Suppressor macrophage treated with lipopolysaccharide for 1 hour (primary cell): ENCODE measurements at places on chromosomes 5 and 9.

DNA sequence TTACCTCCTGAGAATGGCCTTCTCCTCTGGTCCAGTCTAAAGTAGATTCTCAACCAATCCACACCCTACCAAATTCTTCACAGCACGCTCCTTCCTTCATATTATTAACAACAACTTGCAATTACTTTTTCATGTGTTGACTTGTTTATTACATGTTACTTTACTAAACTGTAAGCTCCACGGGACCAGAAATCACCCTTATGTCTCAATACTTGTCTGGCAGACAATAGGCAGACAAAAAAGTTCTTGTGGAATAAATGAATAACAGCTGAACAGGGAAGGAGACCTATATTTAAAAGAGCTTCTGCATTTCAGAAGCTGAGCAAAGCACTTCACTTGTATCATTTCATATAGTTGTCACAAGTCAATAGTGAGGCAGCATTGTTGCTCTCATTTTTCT lies 5.7 kb upstream of the WWC1 start:
- DNase-seq = no peak

GRCh38 chr5:132446621-132447020 lies 44.0 kb downstream of the IRF1 start:
- DNase-seq = no peak

DNA sequence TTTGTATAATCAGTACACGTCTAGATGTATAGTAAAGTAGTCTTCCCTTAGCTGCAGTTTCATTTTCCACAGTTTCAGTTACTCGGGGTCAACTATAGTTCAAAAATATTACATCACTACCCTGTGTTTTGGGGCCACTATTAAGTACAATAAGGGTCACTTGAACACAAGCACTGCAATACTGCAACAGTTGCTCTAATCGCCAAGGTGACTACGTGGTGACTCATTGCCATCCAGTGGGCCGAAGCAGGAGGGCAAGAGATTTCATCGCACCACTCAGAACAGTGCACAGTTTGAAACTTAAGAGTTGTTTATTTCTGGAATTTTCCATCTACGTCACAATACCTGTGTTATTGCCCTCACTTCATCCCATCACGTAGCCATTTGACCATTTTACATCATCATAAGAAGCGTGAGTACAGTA lies at the start of gene ARL14EPL:
TSS of gene ARL14EPL (plus strand) at position 379 of the 424 bp plus-strand sequence. CDS start 18,994 bp downstream, outside the sequence.
- DNase-seq = peak; percentile 50

DNA sequence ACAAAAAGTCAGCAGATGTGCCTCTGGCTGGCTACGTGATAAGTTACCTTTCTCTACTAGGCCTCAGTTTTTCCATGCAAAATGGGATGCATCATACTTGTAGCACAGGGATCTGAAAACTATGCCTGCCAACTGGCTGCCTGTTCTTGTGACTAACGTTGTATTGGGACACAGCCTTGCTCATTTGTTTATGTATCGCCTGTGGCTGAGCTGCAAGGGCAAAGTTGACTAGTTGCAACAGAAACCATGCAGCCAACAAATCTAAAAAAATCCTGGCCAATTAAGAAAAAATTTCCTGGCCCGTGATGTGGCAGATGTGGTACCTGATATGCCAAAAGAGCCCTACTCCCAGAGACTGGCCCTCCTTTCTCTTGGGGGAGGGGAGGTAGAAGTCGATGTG lies 131.3 kb downstream of the SEC61B start:
- peak; percentile 37 for DNase-seq

GRCh38 chr9:127667127-127667844 lies 39.5 kb upstream of the CFAP157 start:
- DNase-seq = no peak

DNA sequence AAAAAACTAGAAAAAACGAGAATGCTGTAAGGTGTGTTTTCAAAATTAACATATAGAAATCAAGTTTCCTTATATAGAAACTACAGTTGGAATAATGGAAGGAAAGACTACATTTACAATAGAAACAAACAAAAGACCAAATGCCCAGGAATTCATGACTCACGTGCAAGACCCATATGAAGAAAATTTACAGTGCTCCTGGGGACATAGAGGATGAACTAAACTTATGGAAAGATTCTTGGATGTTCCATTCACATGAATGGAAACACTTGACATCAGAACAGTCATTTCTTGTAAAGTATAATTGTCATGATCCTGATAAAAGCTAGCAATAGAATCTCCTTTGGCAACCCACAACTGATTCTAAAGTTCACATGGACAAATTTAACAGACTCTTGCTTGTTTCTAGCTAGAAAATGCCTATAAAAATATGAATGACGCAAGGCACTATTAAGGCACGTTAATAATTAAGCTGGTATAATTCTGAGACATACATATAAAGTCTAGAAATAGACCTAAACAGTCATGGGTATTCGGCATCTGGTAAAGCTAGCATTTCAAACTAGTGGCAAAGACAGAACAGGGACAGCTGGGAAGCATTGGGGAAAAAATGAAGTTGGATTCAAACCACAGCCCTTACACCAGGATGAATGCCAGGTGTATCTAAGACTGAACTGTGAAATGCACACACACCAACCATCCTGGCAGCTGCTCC lies 5.1 kb upstream of the ZFP62 start:
- DNase-seq = no peak

GRCh38 chr5:58114324-58114723 lies 345.6 kb downstream of the PLK2 start:
- no peak for DNase-seq

GRCh38 chr5:142952229-142952628 lies 182.1 kb downstream of the ARHGAP26 start:
- peak; percentile 19 for DNase-seq

DNA sequence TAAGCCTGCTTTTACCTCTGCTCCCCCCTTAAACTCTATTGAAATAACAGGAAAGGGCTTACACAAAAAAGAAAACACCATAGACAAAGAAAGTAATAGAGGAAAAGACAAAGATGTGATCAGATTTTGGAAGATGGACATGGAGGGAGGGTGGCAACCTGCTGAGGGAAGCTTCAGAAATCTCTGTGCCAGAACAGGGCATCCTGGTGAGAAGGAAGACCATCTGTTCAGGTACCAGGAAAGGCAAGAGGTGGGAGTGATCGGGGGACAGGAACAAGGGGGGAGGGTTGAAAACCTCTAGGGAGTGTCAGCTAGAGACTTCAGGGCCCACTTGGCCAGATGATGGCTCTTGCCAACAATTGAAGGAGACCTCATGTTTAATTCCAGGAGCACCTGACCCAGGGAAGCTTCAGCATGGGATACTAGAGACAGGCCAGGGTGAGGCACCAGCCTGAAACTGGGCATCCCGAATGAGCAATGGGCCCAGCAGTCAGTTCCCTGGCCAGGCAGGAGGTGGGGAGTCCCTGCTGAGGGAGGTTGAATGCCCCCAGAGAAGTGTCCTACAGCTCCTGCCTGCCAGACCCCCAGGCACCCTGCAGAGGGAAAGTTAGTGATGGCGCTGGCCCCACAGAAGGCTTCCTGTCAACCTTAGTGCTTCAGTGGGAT lies 8.2 kb downstream of the SQSTM1 start:
- no peak for DNase-seq

GRCh38 chr9:116372081-116372673 lies 218.6 kb downstream of the PAPPA start:
- DNase-seq = no peak

DNA sequence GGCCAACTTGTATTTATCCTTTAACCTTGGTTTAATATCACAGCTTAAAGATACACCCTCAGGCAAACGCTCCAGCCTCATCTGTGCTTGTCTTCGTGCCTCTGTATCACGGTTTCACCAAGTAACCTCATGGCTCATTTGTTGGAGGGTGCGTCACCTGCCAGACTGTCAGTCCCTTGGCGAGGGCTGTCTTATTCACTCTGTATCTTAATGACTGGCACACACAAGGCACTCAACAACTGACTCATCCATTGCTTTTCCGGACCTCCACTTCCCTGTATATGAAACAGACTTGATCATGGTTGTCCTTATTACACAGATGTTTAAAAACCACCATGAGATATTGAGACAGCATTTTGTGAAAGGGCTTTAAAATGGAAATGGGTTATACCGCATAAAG lies 28.0 kb downstream of the LCP2 start:
- DNase-seq = peak; percentile 87

DNA sequence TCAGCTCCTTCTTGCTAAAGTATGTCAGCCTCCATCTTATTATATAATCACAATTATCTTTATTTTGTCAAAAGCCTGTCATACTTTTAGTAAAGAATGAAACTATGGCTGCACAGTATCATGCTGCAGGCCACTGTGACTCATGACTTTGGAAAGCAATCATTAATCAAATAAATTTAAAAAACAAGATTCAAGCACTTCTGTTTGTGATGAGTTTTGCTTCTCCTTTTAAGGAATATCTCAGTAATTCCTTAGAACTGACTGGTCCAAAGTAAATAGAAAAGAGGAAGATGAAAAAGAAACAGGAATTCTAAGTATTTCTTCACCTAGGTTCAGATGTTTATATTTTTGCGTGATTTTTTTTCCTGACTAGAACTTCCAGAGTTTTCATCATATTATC lies 83.1 kb downstream of the EDIL3 start:
- DNase-seq = no peak

- DNase-seq = no peak
Observed at GRCh38 chr5:1913578-1913977, 30.9 kb upstream of the IRX4 start.

- no peak for DNase-seq
Observed at GRCh38 chr5:34707451-34708107, 51.5 kb downstream of the RAI14 start.

DNA sequence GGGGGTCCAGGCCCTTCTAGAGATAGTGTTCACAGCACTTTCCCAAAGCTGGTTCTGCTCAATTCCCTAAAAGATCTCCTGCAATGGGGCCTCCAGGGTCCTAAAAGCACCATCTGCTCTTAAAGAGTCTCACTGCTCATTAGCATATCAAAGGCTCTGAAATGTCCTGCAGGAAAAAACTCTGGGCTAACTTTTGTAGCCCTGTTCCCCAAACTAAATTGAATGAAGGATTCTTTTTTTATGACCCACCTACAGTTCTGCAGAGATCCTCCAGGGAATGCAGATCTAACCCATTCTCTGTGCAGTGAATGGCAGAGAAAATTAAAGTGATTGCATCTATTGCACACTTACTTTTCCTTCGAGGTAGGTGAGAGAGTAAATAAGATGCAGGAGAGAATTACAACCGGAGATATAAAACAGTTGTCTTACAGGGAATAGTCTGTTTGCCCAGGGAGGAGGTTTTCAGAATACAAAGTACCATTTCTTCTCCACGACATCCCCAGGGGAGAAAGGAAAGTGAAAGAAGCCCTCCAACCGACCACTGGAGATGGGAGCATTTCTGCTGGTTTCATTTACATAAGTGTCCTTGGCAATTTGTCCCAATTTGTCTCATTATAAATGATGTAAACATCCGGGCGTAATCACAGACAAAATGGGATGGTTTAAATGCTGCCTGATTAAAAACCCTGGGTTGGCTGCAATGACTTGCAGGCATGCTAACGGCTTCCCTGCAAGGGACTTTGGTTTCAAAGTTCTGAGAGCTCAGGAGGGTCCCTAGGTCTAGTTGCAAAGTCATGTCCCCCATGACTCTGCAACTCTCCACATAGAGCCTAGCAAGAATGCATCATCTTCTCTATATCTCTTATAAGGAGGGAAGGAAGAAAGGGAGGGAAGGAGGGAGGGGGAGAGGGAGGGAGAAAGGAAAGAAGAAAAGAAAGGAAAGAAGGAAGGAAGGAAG lies 114.0 kb downstream of the KCNIP1 start:
- no peak for DNase-seq

DNA sequence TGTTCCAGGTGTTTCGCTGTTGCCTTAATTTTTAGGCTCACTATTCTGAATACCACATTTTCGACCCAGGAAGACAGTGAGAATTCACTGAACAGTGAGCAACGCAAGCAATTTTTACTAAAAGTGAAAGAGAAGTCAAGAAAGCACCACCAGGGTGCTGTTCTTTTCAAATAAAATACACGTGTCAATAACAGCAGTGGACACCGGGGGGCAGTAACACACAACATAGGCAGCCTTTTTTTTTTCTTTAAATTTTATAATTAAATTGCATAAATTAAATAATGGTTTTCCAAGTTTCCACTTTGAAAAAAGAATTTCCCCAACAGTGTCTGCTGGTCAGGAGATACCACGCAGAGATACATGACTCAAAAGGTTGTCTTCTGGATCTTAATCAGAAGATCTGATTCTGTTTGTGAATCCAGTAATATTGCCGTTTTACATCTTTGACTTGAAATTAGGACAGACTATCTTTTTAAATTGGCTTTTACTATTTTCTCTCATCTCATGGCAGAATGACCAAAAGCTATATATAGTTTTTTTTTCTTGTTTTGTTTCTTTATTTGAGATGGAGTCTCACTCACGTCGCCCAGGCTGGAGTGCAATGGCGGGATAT lies 47.1 kb upstream of the SH3GL2 start:
- peak; percentile 53 for DNase-seq

DNA sequence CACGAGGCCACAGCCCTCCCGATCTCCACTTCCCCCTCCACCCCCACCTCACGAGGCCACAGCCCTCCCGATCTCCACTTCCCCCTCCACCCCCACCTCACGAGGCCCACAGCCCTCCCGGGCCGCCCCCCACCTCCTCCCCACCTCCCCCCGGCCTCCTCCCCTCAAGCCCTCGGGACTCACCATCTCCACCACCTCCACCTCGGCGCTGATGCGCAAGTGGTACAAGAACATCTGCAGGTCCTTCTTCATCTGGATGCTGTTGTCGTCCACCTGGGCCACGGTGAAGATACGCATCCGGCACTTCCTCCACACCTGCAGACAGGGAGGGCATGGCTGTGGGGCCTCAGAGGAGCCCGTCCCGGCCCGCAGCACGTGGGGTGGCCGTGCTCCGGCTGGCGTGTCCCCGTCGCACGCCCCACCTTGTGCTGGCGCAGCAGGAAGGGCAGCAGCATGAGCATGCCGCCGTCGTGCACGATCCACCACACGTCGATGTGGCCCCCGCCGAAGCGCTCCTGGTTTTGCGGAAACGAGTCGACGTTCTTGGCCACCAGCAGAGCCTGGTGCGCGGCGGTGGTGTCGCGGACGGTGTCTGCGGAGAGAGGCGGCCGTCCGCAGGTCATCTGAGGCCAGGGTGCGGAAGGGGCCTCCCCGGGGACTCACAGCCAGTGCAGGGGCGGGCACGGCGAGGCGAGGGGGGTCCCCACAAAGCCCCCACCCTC lies 48.0 kb downstream of the SLC12A7 start:
- no peak for DNase-seq

DNA sequence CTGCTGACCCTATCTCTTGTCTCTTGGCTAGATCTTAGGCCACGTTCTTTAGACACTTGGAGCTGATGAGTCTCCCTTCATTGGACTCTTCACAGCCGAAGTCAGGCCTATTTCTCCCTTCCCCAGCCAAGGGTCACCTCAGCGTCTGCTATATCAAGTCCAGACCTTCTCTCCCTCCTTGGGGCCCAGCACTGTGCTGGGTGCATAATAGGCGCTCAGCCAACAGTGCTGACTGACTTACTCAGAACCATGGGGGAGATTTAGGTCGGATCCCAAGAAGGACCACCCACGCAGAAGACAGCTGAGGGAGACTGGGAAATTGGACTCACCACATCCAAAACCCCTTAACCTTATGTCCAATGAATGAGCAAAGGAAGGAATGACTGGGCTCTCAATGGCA lies 5.6 kb upstream of the AMBP start:
- DNase-seq = no peak

GRCh38 chr5:158951436-158952247 lies 148.1 kb downstream of the EBF1 start:
- DNase-seq = no peak

GRCh38 chr5:151483647-151484046 lies 36.2 kb downstream of the SLC36A1 start:
- peak; percentile 43 for DNase-seq
